ENCODE measurements at places on chromosomes 5 and 9.

DNA sequence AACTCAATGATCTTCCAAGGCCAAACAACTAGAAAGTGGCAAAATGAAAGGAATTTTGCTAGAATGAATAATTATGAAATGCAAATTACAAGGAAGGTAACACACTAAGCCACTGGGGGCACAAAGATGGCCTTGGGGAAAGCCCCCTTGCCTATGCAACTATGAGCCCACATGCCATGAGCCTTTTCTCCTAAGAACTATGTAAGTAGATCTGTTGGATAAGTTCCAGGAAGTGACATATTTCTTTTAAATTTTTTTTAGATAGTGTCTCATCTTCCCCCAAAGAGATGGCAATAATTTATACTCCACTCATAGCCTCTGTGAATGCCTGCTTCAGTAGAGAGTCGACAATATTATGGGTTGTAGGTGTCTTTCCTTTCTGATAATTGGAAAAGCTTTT is 257.8 kb downstream of the AUH start:
- no peak for DNase-seq

GRCh38 chr9:126708178-126708577 is 94.5 kb downstream of the LMX1B start:
- no peak for DNase-seq

- DNase-seq, result no peak
Measured at GRCh38 chr5:71939452-71940230, 167.6 kb upstream of the MAP1B start.

- no peak for DNase-seq
Measured at GRCh38 chr5:19035816-19036215, 952.2 kb downstream of the CDH18 start.

GRCh38 chr5:6439588-6440550 is 8.8 kb upstream of the UBE2QL1 start:
- DNase-seq, result peak; percentile 77

GRCh38 chr5:4989118-4989517 is 151.0 kb upstream of the ADAMTS16 start:
- DNase-seq, result no peak

- no peak for DNase-seq
Measured at GRCh38 chr9:97364769-97365490, 47.0 kb upstream of the TDRD7 start.

GRCh38 chr9:96089452-96090085 is 212.4 kb downstream of the HSD17B3 start:
- no peak for DNase-seq

- DNase-seq, result no peak
Measured at GRCh38 chr5:178398901-178399700, 166.5 kb upstream of the PHYKPL start.

- DNase-seq, result peak; percentile 48
Measured at GRCh38 chr5:172282272-172283019, 1.1 kb downstream of the UBTD2 start.

- no peak for DNase-seq
Measured at GRCh38 chr9:4662989-4663792, 1.1 kb downstream of the PLPP6 start.

- DNase-seq, result peak; percentile 37
Measured at GRCh38 chr5:109329333-109330237, 80.2 kb downstream of the PJA2 start.

- no peak for DNase-seq
Measured at GRCh38 chr9:6984941-6985578, 227.3 kb downstream of the KDM4C start.

DNA sequence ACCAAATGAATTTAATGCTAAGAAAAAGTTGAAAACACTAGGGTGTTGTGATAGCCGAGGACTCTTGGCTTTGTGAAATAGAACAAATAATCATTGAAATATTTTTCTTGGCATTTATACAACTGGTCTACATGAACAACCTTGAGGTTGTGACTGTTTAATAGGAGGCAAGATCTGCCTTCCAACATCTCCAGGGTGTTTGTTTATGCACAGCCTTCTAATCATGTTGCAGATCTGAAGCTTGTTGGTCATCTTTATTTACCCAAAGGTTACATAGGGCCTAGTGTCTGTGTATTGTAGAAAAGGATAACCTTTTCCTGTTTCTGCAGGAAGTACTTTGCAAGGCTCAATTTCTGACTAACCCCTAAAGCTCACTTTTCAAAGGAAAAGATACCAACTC is 65.2 kb upstream of the RANBP3L start:
- no peak for DNase-seq

DNA sequence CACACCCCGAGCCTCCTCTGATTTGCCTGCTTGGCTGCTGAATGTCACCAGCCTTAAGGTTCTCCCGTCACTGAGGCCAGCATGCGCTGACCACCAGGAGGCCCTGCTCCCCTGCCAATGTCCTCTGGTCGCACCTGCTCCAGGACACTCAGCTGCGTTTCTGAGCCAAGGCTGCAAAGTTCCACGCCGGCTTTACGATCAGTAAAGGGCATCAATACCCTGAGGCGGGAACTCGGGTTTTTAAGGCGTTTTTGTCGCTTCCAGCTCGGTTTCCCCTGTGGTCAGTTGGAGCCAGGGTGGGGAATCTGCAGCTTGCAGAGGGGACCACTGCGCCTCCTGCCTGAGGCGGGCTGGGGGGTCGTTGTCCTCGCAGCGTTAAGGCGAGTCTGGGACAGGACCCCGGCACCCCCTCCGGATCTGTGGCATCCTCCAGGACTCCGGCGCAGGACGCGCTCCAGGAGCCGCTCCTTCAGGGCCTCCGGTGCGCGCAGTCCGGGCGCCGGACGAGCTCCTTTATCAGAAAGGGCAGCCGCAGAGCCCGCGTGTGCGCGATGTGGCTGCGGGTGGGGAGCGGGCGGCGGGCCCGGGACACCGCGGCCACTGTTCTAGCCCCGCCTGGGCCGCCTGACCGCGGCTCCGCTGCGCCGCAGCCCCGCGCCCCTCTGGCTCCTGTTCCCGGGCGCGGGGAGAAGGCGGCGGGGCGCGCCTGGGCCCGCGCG is 24.1 kb upstream of the FLT4 start:
- DNase-seq, result no peak

DNA sequence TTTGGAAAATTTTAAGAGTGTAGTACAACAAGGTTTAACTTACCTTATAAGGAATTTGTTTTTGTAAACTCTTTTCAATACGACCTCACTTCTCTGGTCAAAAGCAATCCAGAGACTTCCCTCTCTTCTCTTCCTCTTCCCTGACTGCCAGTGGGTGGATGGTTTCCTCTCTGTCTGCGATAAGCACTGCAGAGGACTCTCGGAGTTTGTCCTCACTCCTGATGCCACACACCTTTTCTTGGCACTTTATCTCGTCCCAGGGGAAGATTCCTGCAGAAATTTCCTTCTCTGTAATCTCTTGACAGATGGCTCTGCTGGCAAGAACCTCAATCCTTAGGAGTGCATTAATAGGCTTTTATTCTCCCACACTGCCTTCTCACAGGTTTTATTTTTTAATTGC is 641.6 kb downstream of the NR2F1-AS1 start:
- no peak for DNase-seq

GRCh38 chr9:97535771-97536170 is 34.3 kb downstream of the TMOD1 start:
- DNase-seq, result no peak

DNA sequence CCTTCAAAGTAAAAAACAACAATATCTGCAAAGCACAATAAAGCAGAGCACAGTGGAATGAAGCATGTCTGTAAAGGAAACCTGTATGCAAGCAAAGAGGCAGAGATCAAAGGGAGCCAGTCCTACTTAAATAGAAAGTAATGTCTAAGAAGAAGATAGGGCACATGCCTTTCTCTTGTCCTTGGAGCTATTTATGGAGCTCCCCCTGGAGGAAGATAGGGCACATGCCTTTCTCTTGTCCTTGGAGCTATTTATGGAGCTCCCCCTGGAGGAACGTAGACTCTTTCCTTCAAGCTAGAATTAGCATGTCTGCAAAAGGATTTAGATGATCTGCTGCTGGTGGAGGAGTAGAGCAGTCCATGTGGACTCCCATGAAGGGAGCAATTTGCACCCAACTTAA is 168.1 kb upstream of the RASEF start:
- no peak for DNase-seq

DNA sequence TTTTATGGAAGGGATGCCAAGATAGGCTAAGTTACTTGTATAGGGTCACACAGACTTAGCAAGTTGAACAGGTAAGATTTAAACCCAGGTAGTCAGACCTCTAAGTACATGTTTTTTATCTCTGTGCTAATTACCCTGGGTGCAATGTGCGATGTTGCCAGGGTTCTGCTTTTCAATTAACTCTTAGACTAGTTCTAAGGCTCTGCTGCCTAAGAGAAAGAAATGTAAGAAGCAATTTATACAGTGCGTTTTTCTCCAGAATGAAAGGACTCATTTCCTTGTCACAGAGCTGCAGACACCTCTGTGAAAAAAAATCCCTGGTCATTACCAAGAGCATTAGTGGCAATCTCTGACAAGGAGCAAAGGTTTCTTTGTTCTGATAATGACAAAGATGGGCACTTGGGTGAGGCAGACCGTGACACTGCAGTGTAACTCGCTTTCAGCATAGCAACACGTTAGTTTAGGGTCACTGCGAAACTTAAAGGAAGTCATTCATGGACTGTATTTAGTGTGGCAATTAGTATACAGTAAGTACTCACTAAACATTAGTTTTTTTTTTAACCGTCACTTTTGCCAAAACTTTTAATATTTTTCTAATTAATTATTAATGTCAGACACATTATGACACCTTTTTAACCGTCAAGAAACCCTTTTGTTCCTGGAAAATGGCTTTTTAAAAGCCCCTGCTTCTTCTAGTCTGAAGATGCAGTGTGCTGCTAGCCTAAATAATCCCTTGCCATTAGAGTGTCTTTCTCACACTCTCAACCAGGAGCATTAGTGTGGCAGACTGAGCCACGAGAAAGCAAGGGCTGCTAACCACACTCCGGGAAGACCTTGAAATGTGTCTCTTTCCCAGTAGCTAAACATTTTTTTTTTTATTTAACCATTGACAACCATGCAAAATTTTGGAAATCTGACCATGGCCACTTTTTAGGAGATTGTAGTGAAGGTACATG is 520.0 kb upstream of the C9orf72 start:
- no peak for DNase-seq

GRCh38 chr5:58116346-58116745 is 343.5 kb downstream of the PLK2 start:
- no peak for DNase-seq

- no peak for DNase-seq
Measured at GRCh38 chr5:72214168-72214567, 105.9 kb downstream of the MRPS27 start.

GRCh38 chr9:104883169-104883568 is 44.8 kb downstream of the ABCA1 start:
- DNase-seq, result no peak

DNA sequence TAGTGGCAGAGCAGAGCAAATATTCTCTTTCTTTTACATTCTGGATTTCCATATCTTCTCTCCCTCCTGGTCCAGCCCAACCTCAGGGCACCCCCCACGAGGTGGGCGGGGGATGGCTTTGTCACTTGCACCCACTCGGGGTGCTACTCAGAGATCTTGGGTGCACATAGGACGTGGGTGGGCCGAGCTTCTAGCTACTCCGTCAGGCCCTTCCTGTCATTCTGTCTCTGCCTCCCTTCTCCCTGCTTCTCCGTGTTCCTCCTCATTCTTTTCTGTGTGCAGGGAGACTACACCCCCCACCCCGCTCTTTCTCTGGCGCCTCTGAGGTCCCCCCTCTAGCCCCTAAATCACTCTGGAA is 19.5 kb downstream of the PCDHGC5 start:
- DNase-seq, result no peak

GRCh38 chr9:123174079-123174478 is 94.3 kb downstream of the STRBP start:
- DNase-seq, result no peak

GRCh38 chr5:88734983-88735382 is 148.0 kb downstream of the MEF2C start:
- DNase-seq, result no peak

GRCh38 chr9:114888607-114889006 is 41.8 kb downstream of the TNFSF8 start:
- DNase-seq, result no peak

GRCh38 chr5:105238561-105238960 is 1676.0 kb upstream of the NUDT12 start:
- DNase-seq, result no peak

DNA sequence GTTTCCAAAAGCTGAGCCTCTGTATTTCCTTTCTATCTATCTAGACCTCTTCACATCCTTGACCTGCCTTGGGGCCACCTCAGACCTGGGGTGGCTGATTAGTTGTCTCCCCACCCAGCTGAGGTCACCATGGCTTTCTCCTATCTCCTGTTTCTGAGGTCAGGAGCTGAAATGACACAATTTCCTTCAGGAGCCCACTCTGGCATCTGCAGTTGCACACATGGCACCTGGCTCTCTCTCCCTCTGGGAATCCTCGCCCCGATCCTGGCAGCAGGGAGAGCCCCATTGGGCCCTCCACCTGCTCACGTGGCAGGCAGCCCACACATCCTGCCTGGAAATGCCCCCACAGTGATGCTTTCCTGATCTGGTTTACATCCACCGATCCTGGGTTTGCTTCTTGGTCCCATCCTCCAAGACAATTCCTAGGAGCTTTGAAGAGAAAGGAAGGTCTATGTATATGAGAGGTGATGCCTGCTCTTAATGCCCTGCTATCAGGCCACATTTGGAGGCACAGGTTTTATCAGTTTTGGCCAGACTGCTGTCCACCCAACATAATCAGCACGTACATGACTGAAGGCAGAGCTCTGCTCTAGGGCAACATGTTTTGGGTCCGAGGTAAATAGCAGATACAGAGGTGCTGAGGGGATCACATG is 53.7 kb downstream of the MARCHF3 start:
- DNase-seq, result no peak

- DNase-seq, result no peak
Measured at GRCh38 chr5:178115814-178116142, 2.4 kb downstream of the N4BP3 start.

DNA sequence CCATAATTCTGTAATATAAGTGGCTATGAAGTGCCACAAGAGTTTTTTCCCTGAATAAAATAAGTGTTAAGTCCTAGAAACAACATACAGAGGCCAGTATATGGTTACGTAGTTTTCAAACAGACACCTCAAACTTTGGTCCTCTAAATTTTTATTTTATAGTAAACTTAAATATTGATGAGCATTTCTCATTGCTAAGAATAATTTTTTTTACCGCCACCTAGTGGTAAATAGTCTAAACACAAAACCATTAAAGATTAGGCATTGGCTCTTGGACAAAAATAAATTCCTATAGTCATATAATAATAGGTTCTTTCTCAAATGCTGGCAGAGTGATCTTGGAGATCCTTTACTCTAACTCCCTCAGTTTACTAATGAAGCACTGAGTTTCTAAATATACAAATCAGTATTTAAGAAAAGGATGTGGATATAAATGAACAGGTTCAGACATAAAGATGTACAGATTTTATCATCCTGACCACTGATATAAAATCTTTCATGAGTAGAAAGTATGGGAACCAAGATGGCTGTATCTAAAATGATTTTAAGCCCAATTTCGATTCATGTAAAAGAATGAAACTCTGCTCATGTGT is 136.2 kb downstream of the FANCC start:
- no peak for DNase-seq

DNA sequence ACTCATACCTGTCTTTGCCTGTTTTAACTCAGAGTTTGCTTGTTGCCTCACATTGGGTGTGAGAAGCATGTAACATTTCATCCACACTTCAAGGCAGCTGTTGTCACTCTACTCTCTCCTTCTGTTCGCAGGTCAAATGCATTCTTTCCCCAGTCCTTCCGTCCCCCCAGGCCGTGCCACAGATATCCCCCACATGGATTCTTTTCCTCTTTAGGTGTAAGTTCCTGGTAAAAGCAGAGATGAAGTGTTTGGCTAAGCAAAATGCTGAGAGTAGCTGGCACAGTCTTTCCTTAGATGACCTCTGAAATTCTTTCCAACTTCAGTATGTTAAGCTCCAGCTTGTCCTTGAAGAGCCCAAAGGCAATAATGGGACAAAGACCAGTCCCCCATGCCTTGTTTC is 328.2 kb downstream of the SLIT3 start:
- DNase-seq, result no peak

Measured in A172 (cell line).